ENCODE measurements at places on chromosomes 11 and 22.

DNA sequence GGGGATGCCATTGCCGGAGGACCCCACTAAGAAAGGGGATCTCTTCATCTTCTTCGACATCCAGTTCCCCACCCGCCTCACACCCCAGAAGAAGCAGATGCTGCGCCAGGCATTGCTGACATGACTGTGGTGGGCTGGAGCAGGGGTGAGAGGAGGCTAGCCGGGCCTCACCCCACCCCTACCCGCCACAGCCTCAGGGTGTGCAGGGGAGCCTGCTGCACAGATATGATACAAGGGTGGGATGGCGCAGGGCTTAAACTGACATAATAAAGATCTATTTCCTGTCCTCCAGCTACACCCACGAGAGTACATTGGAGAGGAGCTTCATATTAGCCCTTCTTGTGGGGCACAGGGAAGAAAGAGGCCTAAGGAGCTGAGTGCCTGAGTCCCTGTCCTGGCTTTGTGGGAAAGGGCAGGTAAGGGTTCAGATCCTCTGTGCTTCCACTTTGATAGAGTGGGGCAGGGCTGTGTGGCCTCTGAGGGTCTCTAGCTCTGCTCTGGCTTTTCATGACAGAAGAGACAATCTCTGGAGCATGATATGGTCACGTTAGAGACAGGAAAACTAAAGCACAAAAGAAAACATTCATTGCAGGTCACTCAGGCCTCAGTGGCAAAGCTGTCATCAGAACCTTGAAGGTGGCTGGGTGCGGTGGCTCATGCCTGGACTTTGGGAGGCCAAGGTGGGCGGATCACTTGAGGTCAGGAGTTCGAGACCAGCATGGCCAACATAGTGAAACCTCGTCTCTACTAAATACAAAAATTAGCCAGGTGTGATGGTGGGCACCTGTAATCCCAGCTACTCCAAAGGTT, 12.4 kb downstream of the UCP2 start:
- no peak for DNase-seq

- no peak for DNase-seq
These were observed 368.6 kb upstream of the B3GAT1 start for GRCh38 chr11:134780486-134781147.

GRCh38 chr11:65275906-65276305, 14.1 kb downstream of the POLA2 start:
- DNase-seq = no peak

GRCh38 chr11:1438261-1438966, 48.2 kb downstream of the MOB2 start:
- no peak for DNase-seq

DNA sequence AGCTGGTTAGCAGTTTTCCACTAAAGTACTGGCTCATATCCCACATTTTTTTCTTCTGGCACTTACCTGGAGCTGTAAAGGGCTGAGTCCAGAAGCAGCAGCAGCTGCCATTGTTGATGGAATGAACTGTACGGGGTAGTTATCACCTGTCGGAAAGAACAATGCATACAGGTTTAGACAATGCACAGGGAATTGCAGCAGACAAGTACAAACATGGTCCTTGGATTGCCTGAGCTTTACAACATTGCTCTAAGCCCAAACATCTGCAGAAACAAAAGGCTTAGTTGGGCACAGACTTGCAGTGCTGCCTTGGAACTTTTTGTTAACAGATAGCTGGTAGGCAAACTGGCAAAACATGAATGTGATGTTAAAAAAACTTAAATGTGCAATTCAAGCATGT, 258.8 kb downstream of the SOX6 start:
- DNase-seq = no peak

DNA sequence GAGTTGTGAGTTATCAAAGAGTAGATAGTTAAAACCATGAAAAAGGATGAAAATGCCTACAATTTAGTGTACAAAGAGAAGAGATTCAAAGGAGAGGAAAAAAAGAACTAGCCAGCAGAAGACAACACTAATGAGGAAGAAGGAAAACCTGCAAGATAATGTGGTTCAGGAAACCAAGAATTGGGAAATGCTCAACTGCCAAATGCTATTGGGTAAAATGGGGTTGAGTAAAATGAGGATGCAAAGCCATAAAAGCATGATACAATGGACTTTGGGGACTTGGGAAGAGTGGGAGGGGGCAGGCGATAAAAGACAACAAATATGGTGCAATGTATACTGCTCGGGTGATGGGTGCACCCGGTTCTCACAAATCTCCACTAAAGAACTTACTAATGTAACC, 7.6 kb upstream of the OR52K2 start:
- DNase-seq = no peak

GRCh38 chr11:2700415-2701211, 819 bp upstream of the KCNQ1OT1 start:
- DNase-seq = no peak

- DNase-seq = no peak
These were observed 1.6 kb downstream of the FGF19 start for GRCh38 chr11:69702239-69702691.

GRCh38 chr22:46429325-46429853, 93.9 kb downstream of the TRMU start:
- DNase-seq = no peak

DNA sequence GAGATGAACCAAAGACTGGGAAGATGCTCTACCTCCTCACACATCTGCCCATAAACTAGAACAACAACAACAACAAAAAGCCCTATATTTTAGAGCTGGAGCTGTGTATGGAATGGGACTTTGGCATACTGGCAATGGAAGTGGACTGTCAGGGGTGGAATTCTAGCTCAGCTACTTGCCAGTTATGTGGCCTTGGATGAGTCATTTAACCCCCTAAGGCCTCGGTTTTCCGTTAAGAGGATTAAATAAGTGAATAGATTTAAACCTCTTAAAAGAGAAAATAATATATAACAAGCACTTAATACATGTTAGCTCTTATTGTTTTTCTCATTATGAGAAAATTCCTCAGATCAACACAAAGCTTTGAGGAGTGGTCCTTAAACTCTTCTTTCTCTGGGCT, 195.0 kb downstream of the KIF18A start:
- no peak for DNase-seq

- no peak for DNase-seq
These were observed 84.3 kb upstream of the SHISAL1 start for GRCh38 chr22:44396727-44397722.

DNA sequence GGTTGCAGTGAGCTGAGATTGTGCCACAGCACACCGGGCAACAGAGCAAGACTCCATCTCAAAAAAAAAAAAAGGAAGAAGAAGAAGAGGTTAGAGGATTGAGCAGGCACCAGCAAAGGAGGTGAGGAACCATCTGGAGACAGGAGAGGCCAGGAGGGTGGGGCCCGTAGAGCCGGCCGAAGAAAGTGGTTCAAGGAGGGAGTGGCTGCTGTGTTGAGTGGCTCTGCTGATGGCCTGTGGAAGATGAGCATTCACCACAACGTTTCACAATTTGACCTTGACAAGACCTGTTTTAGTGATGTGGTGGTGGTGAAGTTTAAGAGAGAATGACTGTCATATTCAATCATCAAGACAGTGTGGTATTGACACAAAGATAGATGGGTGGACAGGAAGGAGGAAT, 6.8 kb upstream of the CTSD start:
- DNase-seq = no peak

- DNase-seq = no peak
These were observed 2.5 kb downstream of the CHST1 start for GRCh38 chr11:45662665-45663485.

- DNase-seq = no peak
These were observed 49.5 kb upstream of the OR9Q1 start for GRCh38 chr11:57974132-57974531.

- no peak for DNase-seq
These were observed 3.9 kb downstream of the BET1L start for GRCh38 chr11:203056-203944.

DNA sequence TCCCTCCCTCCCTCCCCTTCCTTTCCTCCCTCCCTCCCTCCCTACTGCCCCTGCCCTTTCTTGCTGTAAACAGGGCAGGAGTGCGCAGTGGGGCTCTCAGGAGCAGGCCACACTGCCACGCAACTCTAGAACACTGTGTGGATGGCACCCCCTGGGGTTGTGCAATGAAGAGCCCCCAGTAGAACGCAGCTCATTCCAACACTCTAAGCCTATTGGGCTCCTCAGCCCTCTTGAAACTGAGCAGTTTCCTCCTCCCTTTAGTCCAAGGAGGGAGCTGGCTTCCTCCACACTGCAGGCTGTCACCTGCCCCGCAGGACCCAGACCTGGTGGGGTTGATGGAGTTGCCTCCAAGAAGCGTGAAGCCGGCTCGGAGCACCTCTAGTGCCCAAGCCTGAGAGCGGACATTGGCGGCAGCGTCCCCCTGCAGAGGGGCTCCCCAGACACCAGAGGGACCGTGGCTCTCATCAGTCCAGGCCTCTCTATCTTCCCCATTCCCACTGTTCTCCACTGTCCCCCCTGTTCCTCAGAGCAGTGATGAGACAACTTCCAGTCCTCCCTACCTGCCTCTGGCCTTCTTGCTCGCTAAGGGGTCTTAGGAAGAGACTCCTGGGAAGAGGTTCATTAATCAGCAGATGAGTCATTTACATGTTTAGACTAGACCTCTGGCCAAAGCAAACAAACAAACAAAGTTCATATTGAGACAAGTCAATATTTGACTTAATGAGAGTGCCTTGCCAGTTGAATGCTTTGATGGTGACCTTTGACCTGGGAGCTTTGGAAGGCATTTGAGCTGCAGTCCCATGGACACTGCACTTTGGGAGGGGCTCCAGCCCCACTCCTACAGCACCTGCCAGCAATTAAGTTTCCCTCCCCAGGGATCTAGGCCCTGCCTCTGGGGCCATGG, 64.0 kb downstream of the RPUSD4 start:
- DNase-seq = no peak

GRCh38 chr11:128624269-128625175, 37.2 kb upstream of the ETS1 start:
- no peak for DNase-seq

DNA sequence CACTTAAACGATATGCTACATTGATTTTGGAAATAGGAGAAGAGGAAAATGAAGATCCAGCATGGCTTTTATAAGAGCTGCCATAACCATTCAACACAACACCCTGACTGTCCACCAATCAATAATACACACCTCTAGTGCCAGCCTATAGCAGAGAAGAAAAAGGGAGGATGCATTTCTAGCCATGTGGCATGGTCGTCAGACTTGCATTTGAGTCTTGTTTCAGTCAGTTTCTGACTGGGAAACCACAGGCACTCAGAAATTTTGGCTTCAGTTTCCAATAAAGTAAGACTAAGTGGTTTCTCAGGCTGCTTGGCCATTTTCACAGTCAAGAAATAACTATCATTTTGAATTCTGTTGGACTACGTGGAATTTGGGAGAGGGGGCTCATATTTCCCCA, 523.5 kb upstream of the LRRC4C start:
- DNase-seq = no peak

GRCh38 chr22:37345863-37346504, 63.7 kb downstream of the CYTH4 start:
- no peak for DNase-seq
